ENCODE measurements at places on chromosomes 7 and 10.
A peak's percentile ranks its signal among the peaks of the same experiment; 100 is the strongest.

DNA sequence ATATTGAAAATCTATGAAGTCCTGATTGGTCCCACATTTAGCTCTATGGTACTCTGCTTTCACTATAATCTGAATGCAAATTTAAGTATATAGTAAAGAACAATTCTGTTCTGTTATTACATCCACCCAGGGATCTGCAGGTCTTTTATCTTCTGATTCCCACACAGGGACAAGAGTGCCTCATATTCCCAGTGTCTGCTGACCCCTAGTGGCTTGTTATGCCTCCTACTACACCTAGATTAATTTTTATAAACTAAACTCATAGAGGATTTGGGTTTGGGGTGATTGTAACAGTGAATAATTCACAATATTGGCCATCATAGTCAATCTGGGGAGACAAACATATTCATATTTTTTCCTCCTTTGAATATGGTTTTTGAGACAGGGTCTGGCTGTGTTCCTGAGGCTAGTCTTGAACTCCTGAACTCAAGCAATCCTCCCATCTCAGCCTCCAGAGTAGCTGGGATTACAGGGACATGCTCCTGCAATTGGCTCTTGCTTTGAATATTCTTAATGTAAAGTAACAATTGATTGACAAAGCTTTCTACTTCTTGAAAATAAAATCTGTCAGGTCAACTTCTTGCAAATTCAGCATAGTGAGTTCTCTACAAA, 282.1 kb downstream of the KCND2 start:
- no peak for DNase-seq

DNA sequence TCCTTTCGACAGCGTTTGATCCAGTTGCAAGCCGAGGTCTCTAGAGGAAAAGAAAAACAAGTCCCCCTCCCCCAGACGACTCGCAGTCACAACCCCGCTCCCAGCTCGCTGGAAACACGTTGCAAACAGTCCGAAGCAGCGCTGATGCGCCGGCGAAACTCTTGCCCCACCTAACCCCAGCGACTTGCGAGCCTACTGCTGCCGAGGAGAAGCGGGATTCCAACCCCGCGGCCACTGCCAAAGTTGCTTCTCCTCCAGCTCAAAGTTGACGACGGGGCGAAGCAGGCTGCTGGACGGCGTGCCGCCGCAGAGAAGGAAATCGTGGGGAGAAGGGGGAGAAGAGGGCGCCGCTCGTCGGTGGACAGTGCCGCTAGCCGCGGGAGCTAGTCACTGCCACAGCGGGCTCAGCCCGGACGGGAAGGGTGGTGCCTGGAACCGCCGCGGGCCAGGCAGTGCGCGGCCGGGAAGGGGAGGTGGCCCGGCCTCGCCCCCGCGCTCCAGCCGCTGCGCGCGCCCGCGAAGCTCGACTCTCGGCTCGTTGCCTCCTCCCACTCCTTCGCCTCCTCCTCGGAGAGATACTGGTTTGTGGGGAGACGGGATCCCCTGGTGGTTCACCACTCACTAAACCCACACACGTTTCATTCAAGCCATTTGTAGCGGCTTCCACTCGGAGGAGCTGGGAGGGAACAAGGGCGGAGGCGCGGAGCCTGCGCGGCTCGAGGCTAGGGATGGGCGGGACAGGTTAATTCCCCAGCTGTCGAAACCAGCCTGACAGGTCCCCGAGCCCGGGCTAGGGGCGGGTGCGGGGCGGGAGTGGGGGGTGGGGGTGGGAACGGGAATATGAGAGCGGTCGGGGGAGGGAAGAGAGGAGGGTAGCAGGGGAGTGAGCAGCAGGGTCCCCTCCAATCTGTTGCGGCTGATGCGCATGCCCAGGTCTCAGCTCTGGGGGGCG, at the start of gene GPR37:
Gene GPR37, minus strand, starts transcription at position 392 of the 952 bp plus-strand sequence. CDS start 816 bp downstream, outside the sequence.
- DNase-seq, result peak; percentile 64

DNA sequence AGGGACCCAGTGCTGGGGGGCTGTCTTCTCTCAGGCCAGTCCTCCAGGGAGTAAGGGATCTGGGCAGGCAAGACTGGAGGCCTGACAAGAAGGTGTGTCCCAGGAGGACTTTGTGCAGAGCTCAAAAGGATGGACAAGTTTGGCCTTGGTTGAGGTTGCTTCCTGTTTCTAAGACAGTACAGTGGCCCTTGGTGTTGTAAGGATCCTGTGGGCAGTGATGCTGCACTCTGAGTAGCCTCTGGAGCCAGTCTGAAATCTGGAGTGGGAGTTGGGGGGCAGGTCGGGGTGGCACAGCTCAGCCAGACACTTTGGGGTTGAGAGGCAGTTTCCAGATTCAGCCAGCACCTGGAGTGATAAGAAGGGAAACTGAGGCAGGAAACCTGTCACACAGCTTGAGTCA, 139.2 kb upstream of the ZMIZ1 start:
- DNase-seq, result no peak

DNA sequence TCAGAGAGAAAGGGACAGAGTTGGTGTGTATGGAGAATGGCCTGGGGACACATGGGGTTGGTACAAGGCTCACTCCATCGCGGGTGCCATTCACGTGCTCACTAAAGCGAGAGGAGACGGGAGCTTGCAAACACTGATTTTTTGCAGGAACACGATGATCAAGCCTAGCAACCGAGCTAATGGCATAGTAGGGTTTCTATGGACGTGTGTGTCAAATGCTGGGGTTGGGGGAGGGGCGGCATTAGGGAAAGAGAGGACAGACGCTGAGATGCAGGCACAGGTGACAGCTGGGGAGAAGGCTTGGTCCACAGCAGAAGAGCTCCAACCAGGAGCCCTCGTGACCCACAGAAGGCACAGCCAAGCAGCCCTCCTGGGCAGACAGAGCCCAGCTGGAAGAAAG, 33.9 kb downstream of the RCC1L start:
- no peak for DNase-seq

- DNase-seq, result peak; percentile 80
These were observed 18.7 kb upstream of the DDIT4 start for GRCh38 chr10:72254813-72255568.

DNA sequence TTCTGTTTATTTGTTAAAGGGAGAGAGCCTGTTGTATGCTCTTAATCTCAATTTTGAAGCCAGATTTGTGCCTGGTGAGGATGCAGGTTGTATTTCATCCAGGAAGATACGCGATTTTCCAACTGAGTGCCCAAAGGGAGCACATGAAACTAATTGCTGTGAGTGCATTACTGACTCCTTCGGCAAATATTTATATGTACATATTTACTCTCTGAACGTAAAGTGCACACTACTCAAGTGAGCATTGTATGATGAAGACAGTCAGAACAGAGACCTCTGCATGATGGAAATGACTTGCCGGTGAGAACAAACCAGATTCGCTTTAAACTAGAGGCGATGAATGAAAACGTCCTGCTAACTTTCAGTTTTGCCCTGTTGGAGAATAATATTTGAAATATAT, 130.1 kb downstream of the MALRD1 start:
- DNase-seq, result no peak

DNA sequence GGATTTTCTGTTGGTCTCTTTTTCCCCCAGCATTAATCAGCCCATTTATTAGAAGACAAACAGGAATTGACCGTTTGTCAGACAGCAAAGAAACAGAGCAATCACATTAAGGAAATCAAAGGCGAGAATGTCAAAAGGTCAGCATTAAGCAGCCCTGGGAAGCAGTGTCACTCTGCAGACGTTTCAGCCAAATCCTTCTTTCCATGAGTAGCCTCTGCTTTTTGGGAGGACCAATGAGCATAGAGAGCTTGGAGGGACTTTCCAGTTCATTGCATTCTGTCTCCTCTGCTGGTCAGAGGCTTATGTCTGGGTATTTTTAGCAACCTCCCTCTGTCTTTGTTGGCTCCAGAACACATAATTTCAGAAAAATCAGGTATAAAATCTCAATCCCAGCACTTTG, 481.4 kb downstream of the GALNT17 start:
- no peak for DNase-seq

DNA sequence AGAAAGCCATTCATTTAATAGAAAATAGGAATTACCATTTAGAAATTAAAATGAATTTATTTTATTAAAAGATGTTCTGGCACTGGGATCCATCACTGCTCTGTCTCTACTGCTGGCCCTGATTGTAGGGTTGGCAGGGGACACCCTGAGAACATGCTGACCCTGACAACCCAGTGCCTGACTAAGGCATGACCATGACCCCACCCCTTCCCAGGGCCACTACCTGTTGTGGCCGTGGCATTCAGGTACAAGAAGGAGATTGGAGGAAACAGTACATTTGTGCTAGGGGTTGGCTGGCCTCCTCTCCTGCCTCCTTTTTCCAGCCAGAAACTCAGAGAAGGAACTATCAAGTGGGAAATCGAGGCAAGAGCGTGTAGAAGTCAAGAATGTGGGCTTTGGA, 197.0 kb upstream of the ZMIZ1 start:
- DNase-seq, result no peak

DNA sequence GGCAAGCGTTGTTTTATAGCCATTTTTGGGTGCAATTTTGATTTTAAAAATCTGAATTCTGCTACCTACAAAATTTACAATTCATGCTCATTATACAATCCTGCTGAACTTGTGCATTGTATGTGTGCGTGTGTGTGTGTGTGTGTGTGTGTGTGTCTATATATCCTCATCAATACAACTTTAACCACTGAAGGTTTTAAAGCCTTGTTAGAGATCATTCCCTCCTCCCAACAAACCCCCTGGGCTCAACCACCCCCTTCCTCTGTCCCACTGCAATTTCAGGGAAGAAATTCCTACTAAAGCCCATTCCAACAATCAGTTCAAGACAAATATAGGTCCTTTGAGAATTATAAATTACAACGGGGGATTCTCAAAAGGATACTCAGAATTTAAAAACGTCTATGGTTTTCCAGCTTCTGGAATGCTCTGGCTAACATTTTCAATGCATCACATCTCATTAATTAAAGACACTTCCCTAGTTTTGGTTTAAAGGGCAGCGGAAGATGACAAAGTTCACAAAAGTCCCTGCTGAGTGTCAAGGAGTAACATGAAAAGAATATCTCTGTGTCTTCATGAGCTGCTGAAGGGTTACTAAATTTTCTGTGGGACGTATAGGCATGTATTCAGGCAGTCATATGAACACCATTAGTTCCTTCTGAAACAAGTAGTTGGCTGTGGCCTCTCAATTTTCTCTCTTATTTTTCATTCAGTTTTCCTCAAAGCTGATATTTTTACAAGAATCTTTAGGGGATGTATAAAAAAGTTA, 889 bp upstream of the SEMA3A start:
- DNase-seq, result no peak

DNA sequence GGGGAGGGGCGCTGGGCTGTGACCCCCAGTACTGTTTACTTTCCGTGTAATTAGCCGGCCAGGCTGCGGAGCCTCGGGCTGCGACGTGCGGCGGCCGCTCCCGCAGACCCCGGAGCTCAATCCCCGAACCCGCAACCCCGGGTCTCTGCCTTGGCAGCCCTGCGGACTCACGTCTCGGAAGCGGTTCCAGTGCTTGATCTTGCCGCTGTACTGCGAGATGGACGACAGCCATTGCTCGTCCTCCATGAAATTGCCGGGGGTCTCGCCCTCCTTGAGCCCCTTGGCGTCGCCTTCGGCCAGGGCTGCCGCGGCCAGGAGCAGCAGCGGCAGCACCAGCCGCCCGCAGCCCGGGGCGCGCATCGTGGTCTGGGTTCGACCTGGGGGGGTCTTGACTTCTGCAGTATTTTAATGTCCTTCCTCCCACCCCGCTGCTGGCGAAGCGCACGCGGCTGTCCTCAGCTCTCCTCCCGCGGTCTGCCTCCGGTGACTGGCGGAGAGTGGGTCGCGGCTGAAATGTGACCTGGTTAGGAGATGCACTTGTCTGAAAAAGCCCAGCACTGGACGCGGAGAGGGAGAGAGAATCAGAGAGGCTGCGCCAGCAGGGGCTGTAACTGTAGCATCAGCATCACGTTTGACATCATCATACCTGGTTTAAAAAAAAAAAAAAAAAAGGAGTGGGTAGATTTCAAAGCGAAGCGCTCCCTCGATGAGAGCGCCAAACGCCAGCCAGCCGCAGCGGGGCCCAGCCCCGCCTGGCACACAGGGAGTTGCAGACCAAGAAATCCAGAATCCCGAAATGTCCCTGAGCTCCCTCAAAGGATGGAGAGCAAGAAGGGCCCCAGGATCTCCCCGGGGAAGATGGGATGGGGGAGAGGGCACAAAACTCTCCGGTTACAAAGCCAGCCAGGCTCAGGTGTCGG, at the start of gene SPOCK2:
Gene SPOCK2, minus strand, starts transcription at position 583 of the 920 bp plus-strand sequence. Its CDS starts 223 bp downstream, at position 360.
- no peak for DNase-seq

DNA sequence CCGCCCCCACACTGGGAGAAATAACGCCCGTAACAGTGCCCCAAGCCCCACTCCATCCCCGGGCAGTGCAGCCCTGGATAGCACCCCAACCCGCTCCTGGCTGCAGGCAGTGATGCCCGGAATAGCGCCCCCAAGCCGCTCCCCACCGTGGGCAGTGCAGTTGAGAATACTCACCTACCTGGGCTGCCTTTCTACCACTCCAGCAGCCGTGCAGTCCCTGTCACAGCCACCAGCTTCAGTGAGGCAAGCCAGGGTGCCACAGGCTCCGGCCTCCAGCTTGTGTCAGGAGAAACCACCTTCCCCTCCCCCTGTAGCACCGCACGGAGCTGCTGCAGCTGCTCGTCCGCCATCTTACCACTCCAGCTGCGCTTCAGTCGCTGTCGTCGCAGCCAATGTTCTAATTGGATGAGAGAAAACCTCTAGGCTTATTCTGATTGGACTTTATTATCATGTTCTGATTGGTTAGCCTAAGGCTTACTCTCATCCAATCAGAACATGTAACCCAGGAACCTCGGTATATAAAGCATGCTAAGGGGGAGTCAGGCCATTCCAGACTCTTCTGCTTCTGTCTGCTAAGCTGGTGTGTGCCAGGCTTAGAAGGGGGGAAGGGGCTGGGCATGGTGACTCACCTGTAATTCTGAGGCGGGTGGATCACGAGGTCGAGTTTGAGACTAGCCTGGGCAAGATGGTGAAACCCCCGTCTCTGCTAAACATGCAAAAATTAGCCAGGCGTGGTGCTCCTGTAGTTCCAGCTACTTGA, 53.2 kb upstream of the ZNF33B start:
- no peak for DNase-seq

- DNase-seq, result no peak
These were observed 120.8 kb upstream of the PCBD1 start for GRCh38 chr10:71009126-71009525.

- DNase-seq, result peak; percentile 9
These were observed 36.7 kb downstream of the PFKFB3 start for GRCh38 chr10:6239213-6239991.
